ENCODE measurements at places on chromosomes 16 and 17.

DNA sequence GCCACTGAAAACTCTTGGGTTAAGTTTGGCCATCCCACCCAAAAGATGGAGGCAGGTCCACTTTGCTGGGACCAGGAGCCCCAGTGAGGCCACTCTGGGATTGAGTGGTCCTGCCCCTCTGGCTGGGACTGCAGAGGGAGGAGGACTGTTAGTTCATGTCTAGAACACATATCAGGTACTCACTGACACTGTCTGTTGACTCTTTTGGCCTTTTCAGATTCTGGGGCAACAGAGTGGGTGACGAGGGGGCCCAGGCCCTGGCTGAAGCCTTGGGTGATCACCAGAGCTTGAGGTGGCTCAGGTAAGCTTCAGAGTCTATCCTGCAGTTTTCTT lies 19.5 kb upstream of the CYLD start:
- no peak for DNase-seq

DNA sequence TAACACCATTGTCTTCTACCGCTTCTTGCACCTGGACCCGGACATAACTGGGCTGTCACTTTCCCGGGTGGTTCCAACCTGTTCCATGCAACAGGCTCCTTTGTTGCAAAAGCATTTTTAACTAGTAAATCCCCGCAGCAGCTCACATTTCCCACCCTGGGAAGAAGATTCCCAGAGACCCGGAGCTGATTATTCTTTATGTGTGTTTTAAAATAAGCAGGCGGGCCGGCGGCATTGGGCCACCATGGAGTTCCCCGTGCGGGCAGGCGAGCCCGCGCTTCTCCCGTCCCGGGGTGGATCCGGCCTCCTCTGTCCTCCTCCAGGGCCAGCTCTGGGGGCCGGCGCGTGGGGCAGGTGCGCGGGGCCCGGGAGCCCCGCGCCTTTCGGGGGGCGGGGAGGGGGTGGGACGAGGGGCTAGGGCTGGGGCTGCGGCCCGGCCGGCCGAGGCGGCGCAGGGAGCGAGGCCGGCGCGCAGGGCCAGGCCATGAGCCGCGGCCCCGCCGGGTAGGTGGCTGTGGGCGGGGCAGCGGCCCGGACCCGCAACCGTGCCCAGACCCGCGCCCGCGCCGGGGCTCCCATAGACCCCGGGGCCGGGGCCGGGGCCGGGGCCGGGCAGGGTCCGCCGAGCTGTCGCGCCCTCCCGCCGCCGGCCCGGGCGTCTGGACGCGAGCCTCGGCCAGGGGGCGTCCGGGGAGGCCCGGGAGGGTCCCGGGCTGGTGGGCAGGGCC lies 1.7 kb downstream of the CRAMP1 start:
- DNase-seq = peak; percentile 37

GRCh38 chr16:3289998-3290673 lies 6.8 kb downstream of the ZNF263 start:
- no peak for DNase-seq

DNA sequence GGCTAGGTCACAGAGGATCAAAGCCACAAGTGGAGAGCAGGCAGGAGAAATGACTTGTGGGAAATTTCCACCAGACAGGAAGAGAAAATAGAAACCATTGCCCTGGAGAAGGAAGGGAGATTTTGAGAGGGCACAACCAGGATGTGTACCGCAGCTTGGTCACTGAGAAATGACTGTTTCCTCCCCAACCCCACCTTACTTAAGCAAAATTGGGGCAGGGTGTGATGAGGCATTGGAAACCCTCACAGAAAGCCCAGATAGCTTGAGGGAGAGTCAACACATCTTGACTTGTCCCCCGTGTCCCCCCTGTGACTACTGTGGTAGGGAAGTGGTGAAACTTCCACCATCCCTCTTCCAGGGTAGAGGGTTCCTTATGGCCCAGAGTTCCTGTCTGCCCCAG lies 113.5 kb upstream of the FAM20A start:
- DNase-seq = no peak

DNA sequence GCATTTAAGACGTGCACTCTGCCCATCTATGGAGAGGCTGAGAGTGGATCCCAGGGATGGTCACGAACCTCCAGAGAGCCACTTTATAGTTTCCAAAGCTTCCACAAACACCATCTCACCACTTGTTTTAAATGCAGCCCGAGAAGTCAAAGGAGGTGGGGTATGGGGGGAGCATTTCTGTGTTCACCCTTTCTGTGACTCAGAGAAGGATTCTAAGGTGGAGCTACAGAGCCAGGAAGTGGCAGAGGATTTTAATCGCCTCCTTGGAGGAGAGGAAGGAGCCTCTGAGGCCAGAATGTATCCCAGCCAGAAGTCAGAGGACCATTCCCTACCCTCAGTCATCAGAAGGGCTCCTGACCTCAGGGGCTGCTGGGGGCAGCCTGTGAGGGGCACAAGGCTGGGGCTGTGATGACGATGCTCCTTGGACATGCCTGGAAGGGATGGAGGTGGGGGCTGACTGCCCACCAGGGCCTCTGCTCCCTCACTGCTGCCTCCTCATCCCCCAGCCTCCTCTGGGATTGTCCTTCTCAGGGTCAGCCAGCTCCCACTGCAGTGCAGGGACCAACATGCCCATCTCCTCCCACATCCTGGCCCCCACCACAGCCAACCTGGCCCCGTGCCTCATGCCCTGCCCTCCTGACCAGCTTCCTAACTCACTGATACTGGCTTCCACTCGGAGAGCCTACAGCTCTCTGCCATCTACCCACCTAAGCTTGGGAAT lies 2.8 kb downstream of the XYLT2 start:
- peak; percentile 44 for DNase-seq

DNA sequence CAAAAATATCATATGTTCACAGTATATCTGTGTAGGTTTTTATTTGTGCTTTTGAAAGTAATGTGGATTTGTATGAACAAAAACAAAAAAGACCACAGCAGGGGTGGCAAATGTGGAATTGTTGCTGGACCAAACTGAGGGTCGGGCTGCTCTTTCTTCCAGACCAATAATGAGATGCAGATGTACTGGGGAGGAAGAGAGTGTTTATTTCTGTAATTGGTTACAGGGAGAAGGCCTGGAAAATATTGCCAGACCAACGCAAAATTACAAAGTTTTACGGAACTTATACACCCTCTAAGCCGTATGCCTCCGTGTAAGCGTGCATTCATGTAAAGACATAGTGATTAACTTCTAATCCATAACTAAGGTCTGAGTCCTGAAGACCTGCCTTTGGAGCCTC lies 353.9 kb upstream of the C16orf82 start:
- DNase-seq = no peak

DNA sequence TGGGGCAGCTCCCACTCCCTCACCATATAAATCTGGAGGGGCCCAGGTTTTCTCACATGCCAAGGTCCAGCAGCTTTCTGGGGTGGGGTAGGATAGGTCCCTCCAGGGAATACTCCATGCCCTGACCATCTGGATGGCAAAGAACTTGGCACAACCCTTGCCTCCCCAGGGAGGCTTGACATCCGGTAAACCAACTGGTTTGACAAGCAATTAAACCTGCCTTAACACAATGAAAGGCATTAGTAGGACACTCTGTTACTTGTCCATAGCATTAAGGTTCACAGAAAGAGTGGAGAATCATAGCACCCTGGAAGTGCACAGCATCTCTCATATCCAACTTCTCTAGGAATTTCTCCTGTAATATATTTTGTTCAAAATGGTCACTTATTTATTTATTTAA lies 63.9 kb upstream of the MAF start:
- DNase-seq = no peak

GRCh38 chr16:852451-853185 lies 52.1 kb upstream of the GNG13 start:
- DNase-seq = no peak

DNA sequence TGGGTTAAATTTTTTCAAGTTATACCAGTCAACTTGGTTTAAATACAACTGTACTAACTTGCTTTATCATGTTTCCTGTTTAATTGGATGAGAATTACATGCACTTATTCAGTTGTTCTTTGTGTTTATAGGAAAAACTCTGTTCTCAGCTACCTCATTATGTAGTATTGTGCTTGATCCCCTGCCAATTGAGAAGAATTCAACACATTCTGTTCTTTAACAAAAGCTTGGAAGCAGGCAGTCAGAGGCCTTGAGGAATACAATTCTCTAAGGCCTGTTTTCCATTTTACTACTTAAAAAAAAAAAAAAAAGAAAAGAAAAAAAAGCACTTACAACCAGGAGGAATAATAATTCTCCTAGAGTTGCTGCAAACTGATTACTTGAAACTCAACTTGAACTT lies 60.6 kb upstream of the CMIP start:
- peak; percentile 84 for DNase-seq

DNA sequence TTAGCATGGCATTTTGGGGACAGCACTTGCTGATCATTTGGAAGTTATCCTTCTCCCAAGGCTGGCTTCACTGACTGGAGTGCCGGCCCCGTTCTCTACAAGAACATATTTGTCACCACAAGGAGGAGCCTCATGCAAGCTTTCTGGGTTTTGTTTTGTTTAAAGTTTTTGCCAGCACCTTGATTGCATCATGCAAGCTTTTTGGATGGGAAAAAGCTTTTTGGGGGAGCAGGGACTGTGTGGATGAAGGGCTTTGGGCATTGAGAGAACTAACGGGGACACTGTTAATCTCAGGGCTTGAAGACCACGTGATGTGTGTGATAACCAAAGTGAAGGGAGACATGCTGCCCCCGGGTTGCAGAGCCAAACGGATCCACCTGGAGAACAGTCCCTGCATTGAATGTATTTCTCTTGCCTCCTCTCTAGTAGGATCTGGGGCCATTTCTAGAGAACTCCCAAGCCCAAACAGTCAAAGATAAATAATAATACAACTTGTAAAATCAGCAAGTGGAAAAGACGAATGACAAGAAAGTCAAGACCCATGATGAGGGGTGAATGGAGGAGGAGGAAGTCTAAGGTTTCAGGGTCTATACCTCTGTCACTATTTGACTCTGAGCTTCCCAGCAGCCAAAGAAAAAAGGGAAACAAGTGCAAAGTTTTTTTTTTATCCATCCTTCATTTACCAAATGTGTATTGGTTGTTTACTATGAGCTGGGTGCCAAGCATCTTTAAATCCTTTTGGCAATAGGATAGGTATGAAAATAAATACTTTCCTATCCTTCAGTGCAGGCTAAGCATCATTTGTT lies 17.2 kb downstream of the TMEM114 start:
- peak; percentile 65 for DNase-seq

DNA sequence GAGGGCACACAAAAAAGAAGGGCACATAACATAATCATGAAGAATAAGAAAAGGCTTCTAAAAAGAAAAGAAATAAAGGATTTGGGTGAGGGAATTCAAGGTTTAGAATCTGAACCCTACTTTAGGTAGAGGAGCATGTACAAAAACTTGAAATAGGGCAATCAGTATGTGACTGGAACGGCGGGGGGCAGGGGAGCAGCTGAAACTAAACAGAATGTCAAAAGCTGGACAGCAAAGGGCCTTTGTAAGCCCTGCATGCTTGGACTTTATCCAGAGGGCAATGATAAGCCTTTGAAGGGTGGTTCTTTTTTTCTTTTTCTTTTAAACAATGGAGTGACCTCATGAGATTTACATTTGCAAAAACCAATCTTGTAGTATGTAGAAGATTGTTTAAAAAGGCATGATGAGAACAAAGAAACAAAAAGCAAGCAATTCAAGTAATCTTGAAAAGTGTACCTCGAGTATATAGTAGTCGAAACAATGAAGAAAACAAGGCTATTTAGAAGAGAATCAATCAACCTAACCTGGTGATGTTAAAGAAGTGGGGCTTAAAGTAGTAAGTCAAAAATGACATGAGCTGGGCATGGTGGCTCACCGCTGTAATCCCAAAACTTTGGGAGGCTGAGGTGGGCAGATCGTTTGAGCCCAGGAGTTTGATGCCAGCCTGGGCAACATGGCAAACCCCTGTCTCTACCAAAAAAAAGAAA lies 46.7 kb upstream of the ANKFY1 start:
- DNase-seq = peak; percentile 84

DNA sequence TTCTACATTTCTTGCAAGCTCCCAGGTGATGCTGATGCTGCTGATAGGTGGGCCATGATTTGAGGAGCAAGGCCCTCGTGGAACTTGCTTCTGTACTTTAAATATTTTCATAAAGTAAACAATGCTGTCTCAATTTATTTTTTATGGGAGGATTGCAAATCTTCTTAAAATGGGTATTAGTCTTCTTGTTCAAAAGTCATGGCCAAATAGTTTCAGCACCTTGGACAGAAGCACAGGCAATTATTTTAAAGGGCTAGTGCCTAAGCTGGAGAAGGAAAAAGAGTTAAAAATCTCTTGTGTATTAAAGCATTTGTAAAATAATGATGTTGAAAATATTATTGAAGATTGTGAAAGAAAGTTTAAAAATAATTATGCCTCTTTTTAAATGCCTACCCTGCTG lies 50.5 kb downstream of the GPR139 start:
- peak; percentile 7 for DNase-seq

GRCh38 chr16:1708083-1708767 lies 2.2 kb downstream of the MAPK8IP3 start:
- DNase-seq = no peak
